ENCODE measurements at places on chromosomes 11 and 22. TPM values are rescaled to one million over a fixed set of nuclear protein-coding genes. Genes with fewer than 3 reads are reported as not detected.

The NOX4 gene
- total RNA-seq, result 0.20 TPM

The SEPTIN5 gene
- 2.7 TPM for total RNA-seq

The TUB gene
- 0.88 TPM for total RNA-seq

The MEN1 gene
- 21.5 TPM for total RNA-seq

The PGGHG gene
- 7.7 TPM for total RNA-seq

The POLD3 gene
- total RNA-seq, result 2.9 TPM
